ENCODE measurements at places on chromosomes 16 and 17. TPM values are rescaled to one million over a fixed set of nuclear protein-coding genes. Genes with fewer than 3 reads are reported as not detected.

- DNase-seq = no peak
- peak overlapping the region; percentile 58 for H3K27ac ChIP-seq
- H3K36me3 ChIP-seq = peaks cover 6% of the 10 kb centered on the region
- no peak overlapping the region for H3K4me3 ChIP-seq
- no peaks in the 10 kb centered on the region for H3K27me3 ChIP-seq
- H3K4me1 ChIP-seq = peaks cover 28% of the 10 kb centered on the region
These were observed 38.2 kb downstream of the PSME3IP1 start for GRCh38 chr16:57147381-57148221.

DNA sequence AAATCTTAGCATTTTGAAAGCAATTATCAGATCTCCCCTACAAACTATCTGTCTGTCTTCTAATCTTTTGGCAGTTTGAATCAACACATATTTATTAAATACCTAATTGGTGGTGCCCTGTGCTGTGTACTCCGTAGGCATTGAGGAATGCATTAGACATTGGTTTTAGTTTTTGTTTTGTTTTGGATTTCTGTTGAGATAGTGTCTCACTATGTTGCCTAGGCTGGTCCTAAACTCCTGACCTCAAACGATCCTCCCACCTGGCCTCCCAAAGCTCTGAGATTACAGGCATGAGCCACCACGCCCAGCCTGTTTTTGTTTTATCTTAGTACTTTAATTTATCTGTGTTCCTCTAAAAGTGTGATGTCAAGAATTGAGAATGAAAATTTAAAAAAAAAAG is 124.8 kb upstream of the RBL2 start:
- no peaks in the 10 kb centered on the region for H3K4me1 ChIP-seq
- no peak overlapping the region for H3K4me3 ChIP-seq
- DNase-seq = no peak
- no peaks in the 10 kb centered on the region for H3K27me3 ChIP-seq
- peaks cover 17% of the 10 kb centered on the region for H3K36me3 ChIP-seq

GRCh38 chr16:86289304-86289703 is 221.0 kb upstream of the FOXF1 start:
- no peak overlapping the region for H3K4me3 ChIP-seq
- H3K27ac ChIP-seq = no peak overlapping the region
- no peaks in the 10 kb centered on the region for H3K4me1 ChIP-seq
- peaks cover 59% of the 10 kb centered on the region for H3K27me3 ChIP-seq
- DNase-seq = no peak

- peaks cover 87% of the 10 kb centered on the region for H3K4me1 ChIP-seq
- no peaks in the 10 kb centered on the region for H3K27me3 ChIP-seq
- DNase-seq = no peak
- peak overlapping the region; percentile 80 for H3K27ac ChIP-seq
- peaks cover 33% of the 10 kb centered on the region for H3K36me3 ChIP-seq
These were observed 18.9 kb downstream of the RARA start for GRCh38 chr17:40327735-40328385.

DNA sequence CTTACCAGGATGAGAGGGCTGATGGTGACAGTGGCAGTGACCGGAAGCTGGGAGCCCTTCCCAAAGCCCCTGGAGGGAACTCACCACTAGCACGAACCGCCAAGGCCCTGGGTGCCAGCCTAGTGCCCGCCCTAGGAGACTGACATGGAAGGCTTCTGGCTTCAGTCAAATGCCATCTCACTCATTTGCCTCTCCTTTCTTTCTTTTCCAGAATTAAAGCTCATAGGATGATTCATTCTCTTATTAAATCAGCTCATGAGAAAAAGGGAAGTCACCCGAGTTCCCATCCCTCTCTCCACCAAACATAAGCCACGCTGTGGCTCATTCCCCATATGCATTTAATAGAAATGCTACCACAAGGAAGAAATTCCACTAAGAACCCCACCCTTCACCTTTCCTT is 12.1 kb downstream of the CUEDC1 start:
- DNase-seq = no peak
- no peaks in the 10 kb centered on the region for H3K36me3 ChIP-seq
- no peak overlapping the region for H3K4me3 ChIP-seq
- H3K27me3 ChIP-seq = peaks cover 20% of the 10 kb centered on the region
- H3K27ac ChIP-seq = no peak overlapping the region

DNA sequence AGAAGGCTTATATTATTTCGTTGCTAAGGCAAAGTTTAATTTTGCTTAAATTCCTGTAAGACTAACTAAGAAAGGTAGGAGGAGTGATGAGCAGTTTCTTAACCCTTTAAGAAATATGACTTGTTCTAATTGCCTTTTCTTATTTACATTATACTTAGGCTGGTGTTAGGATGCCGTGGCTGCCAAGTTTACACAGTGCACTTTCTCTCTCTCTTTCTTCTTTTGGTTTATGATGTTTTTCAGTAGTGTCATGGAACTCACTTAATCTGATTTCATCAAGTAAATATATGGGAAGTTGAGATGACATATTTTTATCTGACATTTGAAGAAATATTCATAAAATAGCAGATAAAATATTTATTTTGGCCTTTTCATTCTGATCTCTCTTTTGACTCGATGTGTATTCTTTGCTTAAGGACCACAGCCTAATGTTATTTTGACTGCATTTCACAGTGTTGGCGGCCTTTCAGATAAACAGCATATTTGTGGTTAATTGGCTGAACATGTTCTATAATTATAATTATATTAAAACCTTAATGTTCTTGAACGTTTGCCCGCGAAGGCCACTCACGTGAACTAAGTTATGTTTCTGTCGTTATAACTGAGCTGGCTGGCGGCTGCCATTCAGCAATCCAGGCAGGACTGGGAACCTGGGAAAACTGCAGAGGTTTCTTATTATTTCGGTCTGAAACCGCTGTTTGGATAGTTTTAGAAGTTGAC is 191.6 kb downstream of the WWOX start:
- H3K27ac ChIP-seq = no peak overlapping the region
- H3K27me3 ChIP-seq = no peaks in the 10 kb centered on the region
- DNase-seq = no peak
- H3K36me3 ChIP-seq = peaks cover 1% of the 10 kb centered on the region
- no peak overlapping the region for H3K4me3 ChIP-seq
- no peaks in the 10 kb centered on the region for H3K4me1 ChIP-seq

The CDH13 gene
- total RNA-seq = not detected

The ST6GALNAC2 gene
- total RNA-seq = not detected

The EMP2 gene
- total RNA-seq = not detected
